ENCODE measurements at places on chromosomes 4 and X.

- DNase-seq: no peak
Observed at GRCh38 chrX:109848461-109849050, 115.5 kb upstream of the ACSL4 start.

DNA sequence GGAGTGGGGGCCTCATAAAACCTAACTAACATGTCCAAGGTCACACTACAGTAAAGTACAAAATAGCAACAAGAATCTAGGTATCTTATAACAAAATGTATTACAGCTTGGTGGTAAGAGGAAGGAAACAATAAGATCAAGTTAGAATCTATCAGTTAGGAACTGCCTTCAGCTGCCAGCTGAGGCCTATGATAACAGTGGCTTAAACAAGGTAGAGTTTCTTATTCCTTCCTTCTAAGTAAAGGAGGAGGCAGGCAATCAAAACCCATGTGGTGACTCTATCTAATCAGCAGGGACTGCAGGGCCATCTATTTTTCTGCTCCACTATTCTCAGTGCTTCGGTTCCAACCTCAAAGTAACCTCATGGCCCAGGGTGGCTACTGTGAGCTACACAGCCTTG, 10.9 kb downstream of the SH3D19 start:
- DNase-seq: no peak

GRCh38 chr4:27318740-27319139, 458.1 kb downstream of the STIM2 start:
- no peak for DNase-seq

- DNase-seq: no peak
Observed at GRCh38 chr4:101806914-101807313, 16.4 kb downstream of the BANK1 start.

- no peak for DNase-seq
Observed at GRCh38 chr4:36348403-36348938, 67.1 kb downstream of the DTHD1 start.

GRCh38 chrX:124035657-124036056, 74.2 kb downstream of the STAG2 start:
- DNase-seq: no peak

DNA sequence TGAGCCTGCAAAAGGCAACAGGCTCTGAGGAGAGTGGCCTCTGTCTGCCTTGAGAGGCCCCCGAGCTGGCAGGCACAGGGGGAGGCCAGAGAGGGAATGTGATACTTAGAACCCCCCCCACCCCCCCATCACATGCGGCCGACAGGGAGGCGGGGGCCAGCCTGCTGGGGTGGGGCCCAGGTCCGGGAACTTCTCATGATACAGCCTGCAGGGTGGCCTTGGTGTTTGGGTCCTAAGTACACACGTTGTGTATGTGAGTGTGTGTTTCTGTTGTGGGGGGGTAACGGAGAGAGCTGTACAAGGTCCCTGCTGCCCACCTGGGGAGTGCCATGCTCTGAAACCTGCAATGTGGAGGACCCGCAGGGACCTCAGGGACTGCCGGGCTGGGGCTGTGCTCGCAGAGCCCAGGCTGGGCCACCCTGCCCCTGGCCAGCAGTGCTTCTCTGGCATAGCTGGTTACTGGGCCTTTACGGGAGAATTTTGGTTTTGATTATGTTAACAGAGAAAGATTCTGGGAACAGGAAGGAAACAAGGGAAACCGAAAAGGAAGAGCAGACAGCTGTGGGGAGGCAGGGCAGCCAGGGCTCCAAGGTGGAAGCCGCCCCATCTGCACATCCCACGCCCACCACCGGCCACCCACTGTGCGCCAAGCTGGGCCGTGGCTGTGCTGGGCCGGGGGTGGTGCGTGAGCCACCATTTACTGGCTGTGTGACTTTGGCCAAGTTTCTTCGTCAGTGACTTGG, 19.9 kb downstream of the SH3BP2 start:
- no peak for DNase-seq

- DNase-seq: no peak
Observed at GRCh38 chrX:40612511-40612910, 10.7 kb upstream of the MPC1L start.

DNA sequence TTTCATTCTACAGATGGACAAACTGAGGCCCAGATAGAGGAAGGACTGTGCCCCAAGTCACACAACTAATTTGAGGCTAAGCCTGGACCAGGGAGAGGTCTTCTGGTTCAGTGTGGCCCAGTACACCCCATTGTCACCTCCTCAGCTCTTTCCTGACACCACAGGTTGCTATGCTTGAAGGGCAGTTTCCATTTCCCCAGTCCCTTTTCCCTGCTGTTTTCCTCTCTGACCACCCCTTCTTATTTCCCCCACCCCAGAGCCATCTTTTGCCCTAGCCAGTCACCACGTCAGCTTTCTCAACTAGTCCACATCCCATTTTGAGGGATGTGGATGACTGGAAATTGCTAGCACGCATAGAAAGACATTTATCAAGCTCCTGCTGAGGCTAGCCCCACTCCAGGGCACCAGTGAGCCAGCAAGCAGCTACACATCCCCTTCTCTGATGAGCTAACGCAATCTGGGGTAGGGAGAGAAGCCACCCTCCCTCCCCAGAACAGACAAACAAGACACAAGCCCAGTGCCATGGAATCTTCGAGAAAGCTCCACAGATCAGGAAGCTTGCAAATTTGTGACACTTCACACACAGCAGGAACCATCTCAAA, 1.3 kb downstream of the GABRE start:
- DNase-seq: no peak

- DNase-seq: no peak
Observed at GRCh38 chr4:86014599-86014998, 345.3 kb downstream of the MAPK10 start.

DNA sequence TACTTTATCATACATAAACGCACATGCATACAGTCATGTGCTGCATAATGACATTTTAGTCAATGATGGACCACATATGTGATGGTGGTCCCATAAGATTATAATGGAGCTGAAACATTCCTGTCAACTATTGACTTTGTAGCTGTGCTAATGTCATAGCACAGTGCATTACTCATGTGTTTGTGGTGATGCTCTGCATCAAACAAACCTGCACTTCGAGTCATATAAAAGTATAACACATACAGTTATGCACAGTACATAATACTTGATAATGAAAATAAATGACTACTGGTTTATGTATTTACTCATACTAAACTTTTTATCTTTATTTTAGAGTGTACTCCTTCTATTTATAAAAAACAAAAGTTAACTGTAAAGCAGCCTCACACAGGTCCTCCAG, 60.5 kb upstream of the MCUB start:
- no peak for DNase-seq

DNA sequence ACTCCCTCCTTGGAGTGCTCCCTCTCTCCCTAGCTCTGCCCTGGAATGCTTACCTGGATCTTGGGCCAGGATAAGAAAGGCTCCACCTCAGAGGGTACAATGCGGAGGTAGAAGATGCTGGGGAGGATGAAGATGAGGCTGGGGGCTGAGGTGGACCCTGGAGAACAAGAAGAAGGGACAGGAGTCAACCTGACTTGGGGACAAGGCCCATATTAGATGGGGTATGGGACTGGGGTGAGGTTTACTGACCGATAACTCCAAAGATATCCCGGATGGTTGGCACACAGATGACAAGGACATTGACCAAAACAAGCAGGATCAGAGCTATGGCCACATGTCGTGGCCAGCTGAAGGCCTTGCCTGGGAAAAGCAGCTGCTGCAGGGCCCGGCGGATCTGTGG, 10.6 kb downstream of the SLC38A5 start:
- DNase-seq: no peak

DNA sequence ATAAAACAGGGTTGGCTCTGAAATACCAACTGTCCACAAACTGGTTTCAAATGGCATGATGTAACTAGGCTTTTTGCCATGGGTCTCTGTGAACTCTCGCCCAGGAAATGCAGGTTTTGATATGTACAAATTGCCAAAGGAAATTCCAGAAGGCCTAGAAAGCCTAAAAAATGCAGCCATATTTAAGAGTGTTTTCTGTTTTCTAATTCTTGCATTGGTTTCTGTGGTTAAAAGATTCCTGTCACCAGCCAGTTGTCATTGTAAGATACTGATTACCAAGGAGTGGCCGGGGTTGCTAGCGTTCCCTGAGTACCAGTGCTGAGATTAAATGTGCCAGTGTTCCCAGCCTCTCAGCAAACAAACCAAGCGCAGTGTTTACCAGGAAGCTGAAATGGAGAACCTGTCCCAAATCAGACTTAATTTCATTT, 53.9 kb upstream of the SORBS2 start:
- DNase-seq: no peak

DNA sequence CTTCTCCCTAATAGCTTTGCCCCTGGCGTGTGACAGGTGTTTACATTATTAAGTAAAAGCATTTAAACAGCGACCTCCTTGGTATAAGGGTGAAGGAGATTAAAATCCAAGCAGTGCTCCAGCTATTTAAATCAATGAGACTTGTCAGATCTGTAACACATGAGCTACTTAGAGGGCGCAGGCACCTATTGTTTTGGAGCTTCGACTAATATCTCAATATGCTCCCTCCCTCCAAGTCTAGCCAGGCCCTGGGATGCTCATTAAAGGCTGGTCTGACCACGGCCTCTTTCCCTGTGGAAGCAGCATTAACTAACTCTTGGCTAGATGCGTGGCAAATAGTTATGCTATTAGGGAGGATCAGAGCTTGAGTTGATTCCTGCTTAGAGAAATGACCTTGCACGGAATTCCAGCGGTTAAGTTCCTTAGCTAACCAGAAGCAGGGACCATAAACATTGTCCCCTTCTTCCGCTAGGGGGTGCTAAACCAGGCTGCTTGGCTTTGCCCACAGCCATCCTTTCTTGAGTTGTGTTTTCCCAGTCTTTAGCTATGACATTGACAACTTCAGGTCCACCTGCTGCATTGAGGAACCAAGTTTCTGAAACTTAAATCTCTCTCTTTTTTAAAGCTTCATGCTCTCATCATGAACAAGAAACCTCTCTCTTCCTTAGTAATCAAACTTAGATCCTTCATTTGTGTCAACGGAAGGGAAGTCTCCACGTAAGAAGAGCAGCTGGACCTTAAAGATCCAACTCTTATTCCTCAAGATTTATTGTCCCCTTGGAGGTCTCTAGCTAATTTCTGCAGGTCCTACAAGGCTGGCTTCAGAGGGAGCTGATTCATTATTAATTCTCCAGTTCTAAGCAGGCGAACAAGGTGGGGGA, 80.7 kb upstream of the IGFBP7 start:
- no peak for DNase-seq

DNA sequence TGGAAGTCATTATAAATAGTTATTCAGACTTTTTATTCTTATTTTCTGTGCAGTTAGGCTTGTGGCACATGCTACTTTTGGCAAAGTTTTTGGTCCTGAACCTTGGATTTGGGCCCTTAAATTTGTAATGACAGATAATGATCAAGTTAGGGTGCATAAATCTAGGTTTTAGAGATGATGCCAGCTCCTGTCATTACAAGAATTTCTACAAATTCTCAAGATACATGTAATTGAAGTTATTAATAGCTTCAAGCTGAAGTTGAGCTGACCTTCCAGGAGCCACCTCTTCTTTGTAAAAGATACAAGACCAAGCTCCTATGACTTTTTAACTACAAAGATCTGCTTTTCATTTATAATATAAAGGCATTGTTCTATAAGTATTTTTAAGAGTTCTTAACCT, 255.6 kb upstream of the UGT8 start:
- DNase-seq: no peak

DNA sequence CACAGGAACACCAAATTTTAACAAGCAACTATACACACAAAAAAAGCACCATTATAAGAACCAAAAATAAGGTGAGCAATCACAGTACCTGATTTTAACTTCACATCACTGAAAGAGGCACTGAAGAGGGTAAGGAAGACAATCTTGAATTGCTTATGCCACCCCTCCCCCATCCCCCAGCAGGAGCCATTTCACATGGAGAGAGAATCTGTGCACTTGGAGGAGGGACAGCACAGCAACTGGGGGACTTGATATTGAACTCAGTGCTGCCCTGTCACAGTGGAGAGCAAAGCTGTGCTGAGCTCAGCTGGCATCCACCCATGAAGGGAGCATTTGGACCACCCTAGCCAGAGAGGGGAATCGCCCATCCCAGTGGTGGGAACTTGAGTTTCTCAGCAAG, 56.0 kb downstream of the NUDT11 start:
- no peak for DNase-seq

DNA sequence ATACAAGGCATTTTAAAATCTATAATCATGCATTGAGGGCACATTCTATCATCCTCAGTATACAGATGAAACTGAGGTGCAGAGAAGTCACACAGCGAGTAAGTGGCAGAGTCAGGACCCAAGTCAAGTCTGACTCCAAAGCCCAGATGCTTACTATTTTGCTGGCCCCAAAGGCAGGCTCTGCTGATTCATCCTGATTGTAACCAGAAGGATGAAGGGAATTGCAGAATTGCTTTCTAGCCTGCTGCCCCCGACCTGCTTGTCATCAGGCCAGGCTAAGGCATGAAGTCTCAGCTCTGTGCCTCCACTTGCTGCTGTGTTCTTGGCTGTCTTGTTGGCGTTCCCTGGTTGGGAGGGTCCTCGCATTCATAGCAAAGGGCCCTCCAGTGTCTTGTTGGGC, 62.7 kb downstream of the SLC9A6 start:
- DNase-seq: no peak

DNA sequence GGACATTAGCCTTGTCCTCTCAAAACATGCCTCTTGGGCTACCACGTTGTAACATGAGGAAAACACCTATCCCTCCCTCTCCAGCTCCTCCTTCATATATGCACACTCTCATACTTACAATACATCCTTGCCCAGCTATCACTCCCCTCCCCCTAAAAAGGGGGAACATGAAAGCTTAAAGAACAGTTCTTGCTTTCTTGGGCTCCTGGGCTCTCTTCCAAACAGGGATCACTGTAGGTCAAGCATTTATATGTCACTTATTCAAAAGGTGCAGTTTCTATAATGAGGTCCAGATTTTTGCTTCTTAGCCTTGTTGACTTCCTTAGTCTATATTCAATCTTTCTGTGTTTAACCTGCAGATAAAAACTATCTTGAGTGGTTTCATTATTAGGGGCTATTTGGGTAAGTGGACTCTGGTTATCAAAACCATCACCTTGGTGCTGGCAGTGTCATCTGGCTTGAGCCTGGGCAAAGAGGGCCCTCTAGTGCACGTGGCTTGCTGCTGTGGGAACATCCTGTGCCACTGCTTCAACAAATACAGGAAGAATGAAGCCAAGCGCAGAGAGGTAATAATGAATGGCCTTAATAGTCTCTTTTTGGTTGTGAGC, 119.4 kb downstream of the AKAP4 start:
- DNase-seq: no peak

DNA sequence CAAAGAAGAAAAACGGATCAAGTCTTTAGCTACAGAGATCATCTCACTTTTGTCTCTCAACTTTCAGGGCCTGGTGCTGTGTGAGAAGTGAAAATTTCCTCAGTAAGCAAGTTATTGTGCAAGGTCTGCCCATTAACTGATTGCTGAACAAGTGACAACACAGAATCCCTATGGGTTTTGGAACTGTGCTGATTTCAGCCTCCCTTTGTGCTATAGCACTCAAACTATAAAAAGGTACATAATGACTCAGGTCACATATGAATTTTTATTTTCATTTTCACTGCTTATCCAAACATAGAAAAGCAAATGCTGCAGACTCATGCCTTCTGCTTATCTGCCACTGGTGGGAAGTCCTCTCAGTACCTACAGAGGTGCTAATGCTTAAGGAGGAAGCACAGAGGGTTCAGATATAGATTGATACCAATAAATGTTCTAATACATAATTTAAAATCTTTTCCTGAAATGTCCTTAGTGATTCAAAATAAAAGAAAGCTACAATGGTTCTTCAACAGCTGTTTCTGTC, 576.2 kb upstream of the CT83 start:
- DNase-seq: no peak

Measured in suprapubic skin (tissue), 4 donors.